Heart right ventricle (tissue), 16 donors: ENCODE measurements at places on chromosomes 5 and 9.

GRCh38 chr5:9698125-9698826, 68.1 kb upstream of the TAS2R1 start:
- no peak for DNase-seq

DNA sequence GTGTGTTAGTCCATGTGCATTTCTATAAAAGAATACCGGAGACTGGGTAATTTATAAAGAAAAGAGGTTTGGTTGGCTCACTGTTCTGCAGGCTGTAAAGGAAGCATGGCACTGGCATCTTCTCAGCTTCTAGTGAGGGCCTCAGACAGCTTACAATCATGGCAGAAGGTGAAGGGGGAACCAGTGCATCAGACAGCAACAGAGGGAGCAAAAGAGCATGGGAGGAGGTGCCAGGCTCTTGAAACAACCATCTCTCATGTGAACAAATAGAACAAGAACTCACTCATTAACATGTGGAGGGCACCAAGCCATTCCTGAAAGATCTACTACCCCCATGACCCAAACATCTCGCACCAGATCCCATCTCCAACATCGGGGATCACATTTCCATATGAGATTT, 89.2 kb upstream of the IL33 start:
- no peak for DNase-seq

DNA sequence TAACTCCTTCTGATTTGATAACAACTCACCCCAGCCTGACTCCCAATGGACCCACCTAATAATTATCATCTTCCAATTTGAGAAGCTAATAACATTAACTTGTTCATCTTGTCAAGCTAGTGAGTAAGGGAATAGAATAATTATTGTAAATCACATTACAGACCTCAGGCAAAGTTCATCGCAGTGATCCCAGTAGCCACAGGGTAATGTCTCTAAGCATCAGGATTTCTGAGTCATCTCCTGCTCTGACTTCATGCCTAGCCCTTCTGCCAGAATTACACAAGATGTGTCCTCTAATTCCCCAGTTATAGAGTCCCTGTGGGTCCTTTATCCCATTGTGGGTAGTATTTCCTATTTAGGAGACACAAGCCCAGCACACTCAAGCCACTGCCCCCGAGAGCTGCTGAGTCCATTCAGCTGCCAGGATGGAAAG, 365.7 kb downstream of the DEPDC1B start:
- DNase-seq: no peak

GRCh38 chr9:113154471-113154870, 3.7 kb downstream of the SLC31A2 start:
- DNase-seq: no peak

- DNase-seq: no peak
Measured at GRCh38 chr9:114259798-114260523, 62.9 kb upstream of the ORM1 start.

DNA sequence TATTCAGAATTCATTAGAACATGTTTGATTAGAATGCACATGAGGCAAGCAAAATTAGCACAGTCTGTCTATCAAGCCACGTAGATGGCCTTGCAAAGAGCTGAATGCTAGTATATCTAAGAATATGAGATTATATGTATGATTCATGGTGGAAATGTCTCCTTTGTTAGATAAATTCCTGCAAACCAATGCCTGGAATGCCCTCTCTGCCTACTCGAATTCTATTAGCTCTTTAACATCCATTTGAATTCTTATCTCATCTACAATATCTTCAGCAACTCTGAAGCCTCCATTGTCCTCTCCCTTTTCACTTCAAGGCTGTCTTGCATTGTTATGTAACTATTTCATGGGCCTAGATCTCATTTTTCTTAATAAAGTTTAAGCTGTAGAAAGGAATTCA, 205.5 kb downstream of the TMC1 start:
- no peak for DNase-seq

GRCh38 chr5:51960617-51961121, 577.4 kb downstream of the ISL1 start:
- no peak for DNase-seq

GRCh38 chr5:150161242-150162141, 5.1 kb upstream of the CDX1 start:
- DNase-seq: peak; percentile 85

DNA sequence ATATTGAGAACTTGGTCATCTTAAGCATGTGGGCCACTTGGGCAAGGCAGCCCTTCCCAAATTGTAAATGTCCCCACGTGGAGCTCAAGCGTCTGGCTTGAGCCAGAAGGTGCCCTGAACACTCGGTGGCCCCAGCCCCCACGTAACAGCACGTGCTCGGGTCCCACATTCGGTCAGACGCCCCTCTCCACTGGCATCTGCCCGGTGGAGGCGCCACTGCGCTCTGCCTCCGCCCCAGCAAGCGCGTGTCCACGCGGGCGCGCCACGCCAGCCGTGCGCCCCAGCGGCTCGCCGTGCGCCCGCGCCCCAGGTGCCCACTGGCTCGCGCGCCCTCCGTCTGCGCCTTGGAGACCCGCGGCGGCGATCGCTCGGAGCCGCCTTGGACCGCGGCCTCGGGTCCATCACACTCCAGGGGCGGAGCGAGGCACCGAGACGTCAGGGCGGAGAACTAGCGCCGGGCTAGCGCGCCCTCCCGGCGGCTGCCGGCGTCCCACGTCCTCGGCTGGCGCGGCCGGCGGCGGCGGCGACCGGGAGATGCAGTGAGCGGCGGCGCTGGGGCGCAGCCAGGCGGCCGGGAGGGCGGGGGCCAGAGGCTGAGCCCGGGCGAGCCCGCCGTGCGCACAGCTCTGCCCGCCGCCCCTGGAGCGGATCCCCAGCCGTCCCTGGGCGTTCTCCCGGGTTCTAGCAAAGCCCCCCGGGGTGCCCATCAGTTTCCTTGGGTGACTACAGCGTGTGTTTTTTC, at the start of gene PALM2AKAP2:
Gene PALM2AKAP2, plus strand, starts transcription at position 488 of the 742 bp plus-strand sequence. CDS start 291 bp downstream, outside the sequence.
- DNase-seq: peak; percentile 70

DNA sequence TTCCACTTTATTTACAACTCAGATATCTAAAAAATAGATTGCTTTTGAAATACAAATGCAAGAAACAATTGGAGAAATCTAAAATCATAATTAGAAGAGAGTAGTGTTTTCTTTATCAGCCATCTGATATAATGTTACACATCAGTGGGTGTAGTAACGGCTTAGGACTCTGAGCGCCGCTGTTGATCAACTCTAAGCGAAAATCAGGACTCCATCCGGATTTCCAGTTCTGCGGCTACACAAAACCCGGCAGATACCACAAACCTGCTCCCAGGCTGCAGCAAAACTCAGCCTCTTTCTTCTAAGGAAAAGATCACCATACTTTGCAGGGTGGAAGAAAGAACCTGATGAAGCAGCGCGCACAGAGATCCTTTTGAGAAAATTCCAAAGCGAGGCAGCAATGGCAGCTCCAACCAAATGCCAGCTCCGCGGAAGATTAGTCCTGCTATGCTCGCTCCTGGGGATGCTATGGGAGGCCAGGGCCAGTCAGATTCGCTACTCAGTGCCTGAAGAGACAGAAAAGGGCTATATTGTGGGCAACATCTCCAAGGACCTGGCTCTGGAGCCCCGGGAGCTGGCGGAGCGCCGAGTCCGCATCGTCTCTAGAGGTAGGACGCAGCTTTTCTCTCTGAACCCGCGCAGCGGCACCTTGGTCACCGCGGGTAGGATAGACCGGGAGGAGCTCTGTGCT, at the start of gene PCDHGA9:
Gene PCDHGA9, plus strand, starts transcription at position 226 of the 691 bp plus-strand sequence. Its CDS starts 175 bp downstream, at position 401.
- DNase-seq: no peak

- DNase-seq: no peak
Measured at GRCh38 chr5:158884827-158885518, 214.7 kb downstream of the EBF1 start.

GRCh38 chr5:78243639-78244038, 50.9 kb downstream of the AP3B1 start:
- DNase-seq: no peak

DNA sequence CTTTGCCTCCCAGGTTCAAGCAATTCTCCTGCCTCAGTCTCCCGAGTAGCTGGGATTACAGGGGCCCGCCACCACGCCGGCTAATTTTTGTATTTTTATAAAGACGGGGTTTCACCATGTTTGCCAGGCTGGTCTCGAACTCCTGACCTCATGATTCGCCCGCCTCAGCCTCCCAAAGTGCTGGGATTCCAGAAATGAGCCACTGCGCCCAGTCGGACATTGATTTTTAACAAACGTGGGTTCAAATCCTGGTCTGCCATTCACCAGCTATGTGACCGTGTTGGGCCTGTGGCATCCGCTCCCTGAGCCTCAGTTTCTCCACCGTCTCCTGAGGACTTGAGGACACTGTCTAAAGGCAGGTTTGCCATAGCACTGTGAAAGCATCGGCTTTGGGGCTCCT, 41.8 kb upstream of the NEK6 start:
- DNase-seq: no peak

- no peak for DNase-seq
Measured at GRCh38 chr5:100818340-100818739, 84.7 kb downstream of the ST8SIA4 start.
